ENCODE measurements at places on chromosomes 6 and 20. TPM values are rescaled to one million over a fixed set of nuclear protein-coding genes. Genes with fewer than 3 reads are reported as not detected.

DNA sequence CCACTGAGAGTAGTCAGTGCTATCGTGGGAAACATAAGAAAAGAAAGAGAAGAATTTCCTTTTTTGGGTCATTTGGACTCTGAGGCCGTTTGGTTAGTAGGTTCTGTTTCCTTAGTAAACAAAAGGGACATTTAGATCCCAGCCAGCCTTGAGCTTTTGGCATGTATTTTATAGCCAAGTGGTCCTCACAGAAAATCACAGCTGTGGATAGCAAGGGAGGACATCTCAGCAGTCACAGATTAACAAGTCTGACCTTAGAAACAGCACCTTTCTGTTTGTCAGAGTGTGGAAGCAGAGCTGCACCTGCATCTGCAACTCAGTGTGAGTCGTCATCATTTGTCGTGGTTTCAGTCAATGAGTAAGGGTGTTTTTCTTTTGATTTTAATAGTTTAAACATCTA, 40.5 kb downstream of the FAM120B start:
- no peak for DNase-seq

- DNase-seq = no peak
Observed at GRCh38 chr6:85435851-85436250, 14.0 kb upstream of the NT5E start.

GRCh38 chr6:160121981-160122380, 366 bp downstream of the SLC22A1 start:
- DNase-seq = no peak

DNA sequence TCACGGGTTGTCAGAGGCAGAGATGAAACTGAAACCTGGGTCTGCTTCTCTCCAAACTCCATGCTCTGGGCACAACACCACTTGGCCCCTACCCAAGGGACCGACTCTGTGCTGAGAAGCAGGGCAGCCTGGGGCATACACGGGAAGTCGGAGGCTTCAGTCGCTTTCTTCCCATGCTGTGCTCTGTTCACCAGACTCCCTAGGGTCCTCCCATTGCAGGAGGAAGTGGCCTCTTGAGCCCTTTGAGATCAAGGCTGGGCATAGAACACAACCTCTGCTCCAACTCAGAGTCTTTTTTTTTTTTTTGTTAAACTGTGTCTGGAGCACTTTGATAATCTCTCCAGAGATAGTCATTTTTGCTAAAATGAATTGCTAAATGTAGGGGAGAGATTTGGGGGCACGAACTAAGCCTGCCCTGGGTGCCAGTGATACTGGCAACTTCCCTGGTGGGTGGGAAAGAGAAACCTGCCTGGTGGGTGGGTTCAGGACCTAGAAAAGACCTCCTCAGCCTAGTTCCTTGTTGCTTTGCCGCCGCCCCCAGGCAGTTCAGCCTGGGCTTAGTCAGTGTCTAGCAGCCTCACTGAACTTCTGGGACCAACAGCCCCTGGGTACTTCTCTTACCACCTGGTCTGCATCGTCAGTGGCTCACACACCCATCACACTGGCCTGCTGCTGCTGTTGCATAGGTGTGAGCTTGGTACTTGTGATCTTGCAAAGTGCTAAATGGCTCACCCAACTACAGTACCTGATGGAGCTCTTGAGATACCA, 62.0 kb downstream of the PPP1R14C start:
- no peak for DNase-seq

DNA sequence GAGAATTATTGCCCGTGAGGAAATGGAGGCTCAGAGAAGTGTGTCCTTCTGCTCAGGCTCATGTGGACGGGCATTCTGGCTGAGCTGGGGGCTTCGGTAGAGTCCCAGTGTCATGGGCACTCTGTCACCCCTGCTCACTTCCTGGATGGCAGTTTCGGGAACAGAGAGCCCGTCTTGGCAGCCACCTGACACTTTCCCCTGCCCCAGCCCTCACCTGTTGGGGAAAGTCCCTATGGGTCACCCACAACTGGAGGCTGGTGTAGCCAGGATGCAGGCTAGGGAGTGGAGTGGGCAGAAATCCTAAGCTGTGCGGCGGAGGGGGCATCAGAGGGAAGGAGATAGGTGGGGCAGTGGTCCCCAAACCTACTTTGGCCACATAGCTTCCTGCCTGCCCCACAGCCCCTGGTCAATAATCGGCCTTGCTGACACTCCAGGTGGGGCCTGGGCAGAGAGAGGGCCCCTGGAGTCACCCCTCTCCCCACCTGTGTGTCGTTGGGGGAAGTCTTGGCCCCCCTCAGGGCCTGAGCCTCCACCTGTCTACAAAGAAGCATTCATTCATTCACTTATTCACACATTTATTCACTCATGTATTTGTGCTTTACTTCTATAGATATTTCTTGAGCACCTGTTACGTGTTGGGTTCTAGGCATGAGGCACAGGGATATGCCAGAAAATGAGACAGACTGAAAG, 40.5 kb downstream of the SNAI1 start:
- no peak for DNase-seq

DNA sequence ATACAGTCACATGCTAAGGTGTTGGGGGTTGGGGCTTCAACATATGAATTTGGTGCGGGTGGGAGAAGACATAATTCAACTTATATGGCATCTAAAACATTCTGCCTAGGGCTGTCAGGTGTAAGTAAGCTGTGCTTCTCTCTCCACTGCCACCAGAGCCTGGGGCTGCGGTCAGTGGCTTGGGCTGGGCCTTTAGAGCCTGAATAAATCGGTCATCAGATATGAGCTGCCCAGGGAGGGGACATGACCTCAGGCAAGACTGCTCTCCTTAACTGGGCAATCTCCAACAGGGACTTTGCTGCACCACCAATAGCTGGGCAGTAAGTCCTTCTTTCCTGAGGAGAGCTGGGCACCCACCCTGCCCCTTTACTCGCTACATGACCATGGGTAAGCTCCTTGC, 24.9 kb upstream of the SIRPA start:
- DNase-seq = no peak

SMAP1 gene
- total RNA-seq = 31.8 TPM

C20orf141 gene
- not detected for total RNA-seq
